NCI-H1930 (cell line): ENCODE measurements at places on chromosomes 5 and 9.
A peak's percentile ranks its signal among the peaks of the same experiment; 100 is the strongest.

DNA sequence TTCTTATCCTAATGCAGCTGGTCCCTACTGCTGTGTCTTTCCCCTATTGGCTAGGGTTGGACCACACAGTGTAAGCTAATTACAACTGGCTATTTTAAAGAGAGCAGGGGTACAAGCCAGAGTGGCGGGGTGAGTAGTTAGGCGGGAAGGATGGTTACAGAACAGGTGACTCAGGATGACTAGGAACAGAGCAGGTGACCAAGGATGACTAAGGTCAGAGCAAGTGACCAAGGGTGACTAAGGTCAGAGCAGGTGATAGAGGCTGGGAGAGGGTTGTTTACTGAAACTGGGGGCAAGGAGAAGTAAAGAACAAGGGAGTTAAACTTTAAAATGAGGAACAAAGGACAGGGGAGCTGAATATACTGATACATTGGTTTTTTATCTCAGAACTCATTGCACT is 125.4 kb downstream of the PTTG1 start:
- no peak for DNase-seq

DNA sequence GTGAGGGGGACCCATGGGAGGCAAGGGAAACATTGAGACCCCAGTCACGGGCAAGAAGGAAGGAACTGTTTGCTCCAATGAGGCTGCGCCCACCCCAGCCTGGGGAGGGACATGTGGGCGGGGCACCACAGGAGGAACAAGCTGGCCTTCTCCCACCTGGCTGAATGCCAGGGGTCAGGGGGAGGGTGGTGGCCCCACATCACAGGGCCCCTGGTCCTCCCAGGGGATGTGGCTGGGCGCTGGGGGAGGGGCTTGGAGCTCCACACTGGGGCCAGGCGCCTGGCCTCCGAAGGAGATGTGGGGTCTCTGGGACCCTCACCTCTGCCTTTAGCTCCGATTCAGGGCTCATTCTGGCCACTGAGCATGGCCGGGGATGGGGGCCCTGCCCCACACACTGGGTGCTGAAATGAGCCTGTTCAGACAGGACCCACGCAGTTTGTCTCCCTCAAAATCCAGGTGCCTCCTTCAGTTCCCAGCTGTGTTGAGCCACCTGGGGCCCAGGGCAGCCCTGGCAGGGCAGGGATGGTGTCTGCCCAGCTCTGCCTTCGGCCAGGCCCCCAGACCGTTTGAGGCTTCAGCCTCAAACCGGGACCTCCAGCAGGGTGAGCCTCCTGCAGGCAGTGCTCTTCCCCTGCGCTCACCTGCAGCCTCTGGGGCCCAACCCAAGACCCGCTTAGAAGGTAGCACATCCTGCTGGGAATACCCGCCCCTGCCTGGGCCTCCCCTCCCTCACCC is 33.2 kb upstream of the NOTCH1 start:
- peak; percentile 42 for DNase-seq

DNA sequence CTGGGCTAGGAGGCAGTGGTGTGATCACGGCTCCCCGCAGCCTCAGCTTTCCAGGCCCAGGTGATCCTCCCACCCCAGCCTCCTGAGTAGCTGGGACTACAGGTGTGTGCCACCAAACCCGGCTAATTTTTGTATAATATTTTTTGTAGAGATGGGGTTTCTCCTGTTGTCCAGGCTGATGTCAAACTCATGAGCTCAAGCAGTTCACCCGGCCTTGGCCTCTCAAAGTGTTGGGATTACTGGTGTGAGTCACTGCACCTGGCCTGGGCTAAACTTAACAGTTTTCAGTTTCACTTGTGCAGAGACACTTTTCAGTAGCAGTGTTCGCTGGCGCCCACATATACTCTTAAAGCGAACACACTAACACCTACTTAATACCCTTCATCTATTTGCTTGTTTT is 205.6 kb upstream of the ZNF608 start:
- DNase-seq: no peak

DNA sequence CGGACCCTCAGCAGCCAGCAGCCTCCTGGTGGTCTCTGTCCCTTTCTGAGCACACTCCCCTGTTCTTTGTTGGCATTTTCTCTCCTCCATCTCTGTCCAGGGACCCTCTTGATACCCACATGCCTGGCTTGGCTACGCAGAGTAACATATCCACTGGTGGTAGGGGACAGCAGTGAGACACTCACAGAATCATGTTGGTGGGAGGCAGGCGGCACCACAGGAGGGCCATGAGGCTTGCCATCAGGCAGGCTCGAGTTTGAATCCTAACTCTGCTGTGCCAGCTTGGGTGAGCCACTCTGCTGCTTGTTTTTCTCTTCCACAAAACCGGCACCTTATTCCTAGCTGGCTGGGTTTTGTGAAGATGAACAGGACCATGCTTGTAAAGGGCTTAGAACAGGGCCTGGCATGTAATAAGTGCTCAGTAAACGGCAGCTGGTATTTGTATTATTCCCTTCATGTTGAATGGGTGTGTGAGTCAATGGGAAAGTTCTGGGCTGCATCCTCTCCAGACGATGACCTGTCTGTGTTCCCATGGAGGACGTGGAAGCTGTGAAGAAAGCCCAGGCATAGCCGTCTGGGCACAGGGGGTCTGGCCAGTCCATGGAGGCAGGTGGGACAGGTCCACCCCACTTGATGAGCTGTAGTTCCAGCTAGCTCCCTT is 2.3 kb downstream of the COL27A1 start:
- DNase-seq: no peak

- no peak for DNase-seq
These were observed 343.4 kb downstream of the ARHGEF28 start for GRCh38 chr5:73969195-73970036.
